ENCODE measurements at places on chromosomes 6 and 20.

GRCh38 chr20:50343490-50344179, 153.0 kb downstream of the CEBPB start:
- DNase-seq: no peak

- DNase-seq: no peak
Observed at GRCh38 chr20:57215426-57215825, 51.0 kb downstream of the BMP7 start.

DNA sequence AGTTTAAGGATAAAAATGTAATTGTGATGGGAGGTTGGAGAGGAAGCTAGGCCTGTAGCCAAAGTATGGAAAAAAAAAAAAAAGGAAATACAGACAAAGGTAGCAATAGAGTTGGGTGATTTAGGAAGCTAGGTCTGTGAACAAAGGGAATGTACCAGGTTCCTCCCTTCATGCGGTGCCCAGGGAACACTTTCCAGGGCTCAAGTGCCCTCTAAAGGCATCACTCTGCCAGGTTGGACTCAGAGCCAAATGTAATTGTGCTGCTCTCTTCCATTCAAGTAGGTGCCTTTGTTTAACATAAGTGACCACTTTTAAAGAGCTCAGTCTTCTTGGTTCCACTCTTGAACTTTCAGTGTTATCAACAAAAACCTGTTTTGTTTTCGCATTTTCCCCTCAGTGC, 159.7 kb upstream of the AHI1 start:
- no peak for DNase-seq

GRCh38 chr20:63363981-63364561, 2.9 kb upstream of the CHRNA4 start:
- no peak for DNase-seq

GRCh38 chr20:25220810-25221591, 25.5 kb downstream of the ENTPD6 start:
- DNase-seq: no peak

DNA sequence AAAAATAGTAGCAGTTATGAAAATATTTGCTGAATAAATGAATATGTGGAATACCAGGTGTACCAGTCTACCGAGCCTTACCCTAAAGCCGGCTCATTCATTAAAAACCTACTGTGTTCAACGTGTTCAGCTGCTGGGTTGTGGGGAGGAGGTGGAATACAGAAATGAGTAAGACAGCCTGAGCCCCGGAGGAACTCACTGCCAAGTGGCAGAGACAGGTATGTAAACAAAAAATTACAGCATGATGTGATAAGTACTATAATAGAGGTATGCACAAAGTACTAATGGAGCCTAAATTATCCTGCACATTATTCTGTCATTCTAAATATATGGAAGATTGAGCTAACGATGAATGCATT, 6.8 kb upstream of the ADTRP start:
- DNase-seq: no peak

DNA sequence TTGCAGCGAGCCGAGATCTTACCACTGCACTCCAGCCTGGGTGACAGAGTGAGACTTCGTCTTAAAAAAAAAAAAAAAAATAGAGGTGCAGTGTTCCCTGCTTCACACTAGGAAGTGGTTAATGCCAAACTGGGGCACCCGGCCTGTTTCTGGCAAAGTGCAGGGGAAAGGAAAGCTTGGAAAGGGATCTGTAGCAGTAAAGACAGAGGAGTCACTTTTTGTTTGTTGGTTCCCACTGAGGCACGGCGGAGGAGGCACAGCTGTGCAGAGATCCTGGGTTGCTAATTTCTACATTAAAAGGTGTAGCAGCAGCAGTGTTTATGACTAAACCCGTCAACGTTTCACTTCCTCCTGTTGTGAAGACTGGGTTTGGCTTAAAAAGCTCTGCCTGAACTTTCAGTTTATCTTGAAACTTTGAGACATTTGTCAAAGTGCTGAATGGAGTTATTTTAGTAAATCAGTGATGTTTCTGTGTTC, 125.6 kb downstream of the CARMIL1 start:
- DNase-seq: peak; percentile 51

DNA sequence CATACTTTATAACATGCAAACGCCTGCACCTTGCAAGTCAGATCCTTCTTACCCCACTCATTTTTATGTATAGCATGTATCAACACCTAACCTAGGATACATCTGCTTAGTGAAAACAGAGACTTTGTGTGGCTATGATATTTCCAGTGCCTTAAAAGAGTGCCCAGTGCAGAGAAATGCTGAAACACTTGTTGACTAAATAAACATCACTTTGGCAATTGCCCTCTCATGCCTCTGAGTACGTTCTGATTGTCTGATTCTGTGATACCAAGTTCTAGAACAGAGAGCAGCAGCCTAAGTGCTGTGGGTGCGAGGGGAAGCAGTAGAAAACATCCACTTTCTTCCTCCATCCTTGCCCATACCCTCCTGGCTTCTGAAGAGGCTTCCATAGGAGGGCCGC, 13.6 kb downstream of the PLEKHG1 start:
- DNase-seq: no peak

GRCh38 chr6:166824880-166825250, 131.5 kb downstream of the RNASET2 start:
- DNase-seq: no peak

DNA sequence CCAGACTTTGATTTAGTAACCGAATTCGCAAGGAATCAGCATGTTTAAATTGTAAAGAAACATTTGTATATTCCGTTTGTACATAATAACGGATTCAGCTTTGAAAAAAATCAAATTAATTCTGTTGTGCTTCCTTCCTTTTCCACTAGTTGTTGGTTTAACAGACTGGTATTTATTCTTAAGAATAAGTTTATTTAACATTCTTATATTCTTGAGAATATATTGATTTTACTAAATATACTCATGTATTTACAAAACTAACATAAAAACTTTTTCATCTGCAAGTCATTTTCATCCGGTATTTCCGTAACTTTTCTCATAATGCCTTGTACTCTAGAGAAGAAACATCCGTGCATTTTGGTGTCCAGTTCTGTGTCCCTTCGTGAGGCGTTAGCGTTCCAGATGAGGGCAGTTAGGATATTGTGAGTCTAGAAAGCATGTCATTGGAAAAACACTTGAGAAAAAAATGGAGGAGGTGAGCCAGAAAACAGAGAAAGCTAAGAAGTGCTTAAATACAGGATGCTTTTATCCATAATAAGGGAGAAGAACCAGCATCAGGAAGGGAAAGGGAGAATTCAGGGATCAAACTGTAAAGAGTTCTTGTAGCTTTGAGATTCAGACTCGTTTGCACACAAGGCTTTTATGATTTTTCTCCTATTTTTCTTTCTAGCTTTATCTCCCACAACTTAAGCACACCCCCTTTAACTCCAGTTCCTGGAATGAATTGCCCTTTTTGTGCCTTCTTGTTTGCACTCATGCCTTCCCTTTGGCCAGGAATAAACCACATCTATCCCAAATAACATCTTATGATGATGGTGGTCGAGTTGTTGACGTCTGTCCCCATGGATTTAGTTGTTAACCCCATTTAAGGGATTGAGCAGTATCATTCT, 1.8 kb downstream of the WRNIP1 start:
- no peak for DNase-seq

GRCh38 chr6:17469006-17469832, 75.8 kb downstream of the CAP2 start:
- no peak for DNase-seq

DNA sequence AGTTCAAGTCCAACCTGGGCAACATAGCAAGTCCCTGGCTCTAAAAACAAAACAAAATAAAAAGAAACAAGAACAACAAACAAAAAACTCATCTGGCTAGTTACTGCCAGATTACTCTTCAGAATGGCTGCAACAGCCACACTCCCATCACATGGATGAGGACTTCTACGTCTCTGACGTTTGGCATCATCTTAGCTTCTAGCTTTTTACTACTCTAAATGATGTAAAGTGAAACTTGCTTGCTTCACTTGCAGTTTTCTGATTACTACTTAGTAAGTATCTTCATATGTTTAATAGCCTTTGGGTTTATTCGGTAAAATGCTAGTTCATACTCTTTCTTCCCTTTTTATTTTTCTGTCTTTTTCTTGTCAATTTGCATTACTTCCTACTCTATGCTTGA, 161.1 kb upstream of the CARMIL1 start:
- no peak for DNase-seq

DNA sequence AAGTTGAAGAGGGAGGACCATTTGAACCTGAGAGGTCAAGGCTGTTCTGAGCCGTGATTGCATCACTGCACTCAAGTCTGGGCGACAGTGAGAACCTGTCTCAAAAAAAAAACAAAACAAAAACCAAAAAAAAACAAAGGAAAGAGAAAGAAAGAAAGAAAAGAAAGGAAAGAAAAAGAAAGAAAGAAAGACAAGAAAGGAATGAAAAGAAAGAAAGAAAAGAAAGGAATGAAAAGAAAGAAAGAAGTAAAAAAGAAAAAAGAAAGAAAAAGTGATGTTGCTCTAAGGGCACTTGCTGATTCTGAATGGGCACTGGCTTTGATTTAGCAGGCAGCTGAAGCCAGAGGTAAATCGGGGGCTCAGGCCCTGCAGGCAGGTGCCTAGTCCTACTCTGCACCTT, 161.0 kb downstream of the MCHR2 start:
- no peak for DNase-seq

DNA sequence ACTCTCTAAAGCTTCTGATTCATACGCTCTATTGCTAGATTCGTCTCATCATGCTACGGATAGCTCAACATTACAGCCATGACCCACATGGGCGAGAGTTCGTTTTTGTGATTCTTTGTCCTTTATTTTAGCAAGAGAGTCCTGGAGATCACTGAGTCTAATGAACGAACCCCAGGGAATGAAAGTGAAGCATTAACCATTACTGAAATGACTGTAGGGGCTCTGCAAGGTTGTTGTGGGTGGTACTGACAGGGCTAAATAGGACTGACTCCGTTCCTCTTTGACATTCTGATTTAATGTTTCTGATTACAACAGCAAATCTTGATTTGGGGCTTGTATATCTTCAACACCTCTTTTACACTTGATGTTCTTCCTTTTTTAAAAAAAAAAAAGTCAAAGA, 13.7 kb upstream of the RTF2 start:
- no peak for DNase-seq

- DNase-seq: no peak
Observed at GRCh38 chr6:162621246-162621645, 106.3 kb downstream of the PRKN start.

GRCh38 chr6:139640448-139640847, 266.0 kb upstream of the CITED2 start:
- no peak for DNase-seq

GRCh38 chr6:43848671-43849391, 78.8 kb downstream of the VEGFA start:
- DNase-seq: no peak

- DNase-seq: no peak
Observed at GRCh38 chr6:107712237-107712664, 111.9 kb downstream of the SCML4 start.

DNA sequence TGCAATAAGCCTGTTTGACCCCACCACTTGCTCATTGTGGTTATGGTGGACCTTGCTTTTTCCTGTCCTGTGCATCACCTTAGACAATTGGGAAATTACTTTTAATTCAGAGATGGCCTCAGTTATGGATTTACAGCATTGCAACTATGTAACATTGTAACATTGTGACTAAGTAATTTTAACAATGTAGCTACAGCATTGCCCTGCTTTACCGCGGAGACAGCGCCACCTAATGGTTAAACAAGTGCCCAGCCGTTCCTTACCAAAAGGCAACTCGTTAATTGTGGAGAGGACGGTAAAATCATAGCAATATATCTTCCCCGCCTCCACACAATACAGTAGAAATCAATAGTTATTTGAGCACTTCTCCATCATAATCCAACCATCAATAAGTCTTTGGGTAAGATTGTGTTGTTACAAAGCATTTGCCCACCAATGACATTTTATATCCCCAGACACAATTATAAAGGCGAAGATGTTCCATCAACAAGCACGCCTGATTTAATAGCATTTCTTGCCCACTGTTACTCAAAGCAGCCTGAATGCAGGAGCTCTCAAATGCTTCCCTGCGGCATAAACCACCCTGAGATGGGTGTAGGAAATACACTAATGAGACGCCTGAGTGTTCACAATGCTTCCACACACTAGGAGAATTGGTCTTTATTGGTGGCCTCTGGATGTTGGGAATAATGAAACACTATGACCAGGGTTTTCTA, 93.7 kb downstream of the PROKR2 start:
- peak; percentile 61 for DNase-seq

DNA sequence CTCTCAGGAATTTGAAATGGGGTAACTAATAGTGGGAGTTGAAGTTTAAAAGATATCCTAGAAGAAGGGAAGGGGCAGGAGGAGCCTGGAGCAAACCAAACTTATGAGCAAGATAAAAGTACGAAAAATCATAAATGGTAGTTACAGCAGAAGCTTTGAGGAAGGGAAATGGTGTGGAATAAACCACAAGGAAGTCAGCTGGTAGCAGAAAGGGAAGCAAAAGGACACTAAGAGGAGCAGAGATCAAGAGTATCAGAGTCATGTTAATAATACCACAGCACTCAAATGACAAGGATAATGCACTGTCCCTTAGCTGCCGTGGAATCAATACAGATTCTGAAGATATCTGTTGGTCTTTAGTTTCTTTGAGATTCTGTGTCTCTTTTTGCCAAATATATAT, 44.9 kb upstream of the CCDC28A start:
- no peak for DNase-seq

DNA sequence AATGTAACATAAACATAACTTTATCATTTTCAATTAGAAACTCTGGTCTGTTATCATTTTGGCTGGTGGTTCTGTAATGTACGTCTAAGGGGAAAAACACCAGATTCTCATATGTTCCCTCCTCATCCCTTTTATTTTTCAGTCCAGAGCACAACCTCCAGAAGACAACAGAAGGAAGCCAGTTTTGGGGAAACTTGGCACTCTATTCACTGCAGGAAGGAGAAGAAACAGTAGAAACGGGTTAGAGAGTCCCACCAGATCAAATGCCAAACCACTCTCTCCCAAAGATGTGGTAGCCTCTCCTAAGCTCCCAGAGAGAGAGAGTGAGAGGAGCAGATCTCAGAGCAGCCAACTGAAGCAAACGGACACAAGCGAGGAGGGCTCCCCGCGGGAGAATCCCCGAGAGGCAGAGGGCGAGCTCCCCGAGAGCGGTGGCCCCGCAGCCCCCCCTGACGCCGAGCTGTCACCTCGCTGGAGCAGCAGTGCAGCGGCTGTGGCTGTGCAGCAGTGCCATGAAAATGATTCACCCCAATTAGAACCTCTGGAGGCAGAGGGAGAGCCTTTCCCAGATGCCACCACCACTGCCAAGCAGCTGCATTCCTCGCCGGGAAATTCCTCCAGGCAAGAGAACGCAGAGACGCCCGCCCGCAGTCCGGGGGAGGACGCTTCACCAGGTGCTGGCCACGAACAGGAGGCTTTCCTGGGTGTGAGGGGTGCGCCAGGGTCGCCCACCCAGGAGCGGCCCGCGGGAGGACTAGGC, 117.8 kb downstream of the RTN4IP1 start:
- DNase-seq: no peak

DNA sequence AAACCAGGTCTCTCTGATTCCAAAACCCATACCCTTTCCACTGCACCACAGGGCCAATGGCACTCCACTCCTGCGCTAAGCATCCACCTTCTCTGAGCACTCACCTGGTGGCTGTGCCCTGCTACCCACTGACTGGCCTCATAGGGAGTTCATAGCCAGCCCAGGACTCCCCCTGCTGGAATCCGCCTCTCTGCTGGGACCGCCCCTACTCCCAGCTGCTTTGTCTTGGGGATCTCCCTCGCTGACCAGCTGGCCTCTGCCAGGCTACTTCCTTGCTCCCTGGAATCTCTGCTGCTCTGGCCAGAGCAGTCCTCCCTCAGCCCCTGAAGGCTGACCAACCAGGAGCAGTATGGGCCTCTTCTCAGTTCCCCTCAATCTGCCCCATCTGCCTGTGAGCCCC, 129.7 kb downstream of the FAXC start:
- DNase-seq: no peak
